Activated naive CD8-positive, alpha-beta T cell treated with anti-CD3 and anti-CD28 coated beads for 36 hours (primary cell): ENCODE measurements at places on chromosomes 16 and 17.

DNA sequence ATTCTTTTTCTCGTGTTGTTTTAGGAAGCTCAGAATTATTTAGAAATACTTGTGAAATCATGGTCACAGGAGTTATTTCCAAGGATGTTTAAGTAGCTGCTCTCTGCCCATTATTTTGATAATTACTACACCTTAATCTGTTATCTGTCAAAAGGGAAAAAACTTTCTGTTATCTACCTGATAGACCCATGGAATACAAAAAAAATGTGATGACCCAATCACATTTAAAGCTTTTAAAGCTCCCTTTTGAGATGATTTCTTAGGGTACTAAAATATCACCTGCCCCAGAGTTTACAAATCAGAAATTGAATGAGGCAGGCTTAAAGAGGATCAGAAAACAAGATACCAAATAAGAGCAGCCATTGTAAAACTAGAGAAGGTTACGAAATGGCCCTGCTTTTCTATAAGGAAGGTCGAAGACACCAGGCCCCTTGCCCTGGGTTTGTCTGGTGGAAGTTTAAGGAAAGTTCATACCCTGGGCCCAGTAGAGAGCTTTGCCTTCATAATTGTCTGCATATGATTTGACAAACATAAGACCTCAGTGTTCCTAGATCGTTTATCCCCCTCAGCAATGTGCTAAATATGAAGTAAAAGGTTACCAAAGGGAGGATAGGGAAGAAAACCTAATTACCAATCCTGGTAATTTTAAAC, 149.9 kb upstream of the TBX2 start:
- no peak for DNase-seq

DNA sequence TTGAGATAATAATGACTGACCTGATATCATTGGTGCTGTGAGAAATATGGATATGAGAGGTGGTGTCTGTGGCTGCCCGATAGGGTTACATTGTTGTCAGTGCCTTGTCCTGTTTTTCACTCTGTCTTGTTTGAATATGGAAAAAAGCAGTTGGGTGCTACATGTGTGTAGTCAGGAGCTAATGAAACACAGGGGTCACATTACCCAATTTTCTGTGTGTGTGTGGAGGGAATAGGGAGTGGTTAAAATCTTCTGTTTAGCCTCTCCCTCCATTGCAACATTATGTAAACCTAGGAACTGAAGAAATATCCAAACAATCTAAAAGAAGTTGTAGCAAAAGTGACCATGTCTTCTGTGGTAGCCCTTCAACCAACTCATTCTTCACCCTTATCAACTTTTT, 527.7 kb upstream of the SOX9 start:
- no peak for DNase-seq

DNA sequence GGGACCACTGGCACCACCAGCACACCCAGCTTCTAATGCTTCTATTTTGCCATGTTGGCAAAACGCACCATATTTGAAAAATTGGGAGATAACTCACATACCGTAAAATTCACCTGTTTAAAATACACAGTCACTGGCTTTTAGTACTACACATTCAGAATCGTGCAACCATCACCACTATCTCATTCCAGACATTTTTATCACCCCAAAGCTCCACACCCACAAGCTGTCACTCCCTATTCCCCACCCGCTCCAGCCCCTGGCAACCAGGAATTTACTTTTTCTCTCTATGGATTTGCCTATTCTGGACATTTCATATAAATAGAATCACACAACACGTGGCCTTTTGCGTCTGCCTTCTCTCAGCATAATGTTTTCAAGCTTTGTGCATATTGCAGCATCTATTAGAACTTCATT, 25.0 kb downstream of the PPL start:
- no peak for DNase-seq

DNA sequence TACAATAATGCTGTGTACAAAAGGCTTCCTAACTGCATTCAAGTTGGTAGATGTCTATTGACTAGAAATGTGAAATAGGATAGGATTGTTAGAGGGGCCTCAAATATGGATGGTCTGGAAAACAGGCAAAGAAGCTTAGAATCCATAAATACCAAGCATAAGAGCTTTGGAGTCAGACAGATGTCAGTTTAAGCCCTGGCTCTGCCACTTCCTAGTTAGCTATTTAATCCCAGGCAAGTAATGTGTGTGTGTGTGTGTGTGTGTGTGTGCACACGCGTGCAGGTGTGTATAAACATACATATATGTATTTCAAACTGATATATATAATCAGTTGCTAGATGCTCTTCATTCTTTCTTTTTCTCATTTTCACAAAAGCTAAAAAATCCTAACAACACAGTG, 66.7 kb downstream of the MMD start:
- DNase-seq, result no peak

DNA sequence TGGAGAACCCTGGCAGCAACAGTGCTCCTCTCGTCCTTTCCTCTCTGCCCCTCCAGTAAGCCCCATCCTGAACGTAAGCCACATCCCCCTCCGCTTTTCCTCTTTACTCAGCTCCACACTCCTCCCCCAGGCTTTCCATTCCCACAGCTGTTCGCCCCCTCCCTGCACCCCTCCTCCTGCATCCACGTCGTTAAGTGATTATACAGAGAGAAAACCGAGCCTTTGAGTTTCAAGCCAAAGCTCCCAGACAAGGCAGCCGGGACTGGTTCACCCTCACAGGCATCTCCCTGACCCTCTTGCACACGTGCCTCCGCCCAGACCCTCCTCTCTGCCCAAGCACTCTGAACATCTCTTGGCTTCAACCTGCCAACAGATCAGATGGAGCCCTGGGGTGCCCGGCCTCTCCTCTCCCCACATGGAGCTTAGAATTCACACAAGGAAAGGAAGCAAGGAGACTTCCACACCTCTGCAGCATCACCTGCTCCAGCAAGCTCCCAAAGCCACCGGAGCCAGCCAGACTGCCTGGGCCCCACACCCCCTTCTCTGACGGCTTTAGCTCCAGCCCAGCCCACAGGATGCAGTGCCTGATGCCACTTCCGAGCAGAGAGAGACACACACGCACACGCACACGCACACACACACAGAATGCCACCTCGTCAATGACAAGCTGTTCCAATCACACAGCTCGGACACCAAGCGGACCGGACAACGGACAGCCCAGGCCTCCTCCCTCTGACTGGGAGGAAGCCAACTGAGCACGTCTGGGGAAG, 99.9 kb upstream of the CCL2 start:
- peak; percentile 8 for DNase-seq

GRCh38 chr17:78761789-78762406, 20.2 kb downstream of the CYTH1 start:
- DNase-seq, result no peak

- DNase-seq, result no peak
Observed at GRCh38 chr17:10368561-10368960, 4.2 kb downstream of the MYH13 start.

GRCh38 chr16:84068041-84068440, 25.4 kb upstream of the SLC38A8 start:
- DNase-seq, result no peak
